ENCODE measurements at places on chromosomes 4 and X.

DNA sequence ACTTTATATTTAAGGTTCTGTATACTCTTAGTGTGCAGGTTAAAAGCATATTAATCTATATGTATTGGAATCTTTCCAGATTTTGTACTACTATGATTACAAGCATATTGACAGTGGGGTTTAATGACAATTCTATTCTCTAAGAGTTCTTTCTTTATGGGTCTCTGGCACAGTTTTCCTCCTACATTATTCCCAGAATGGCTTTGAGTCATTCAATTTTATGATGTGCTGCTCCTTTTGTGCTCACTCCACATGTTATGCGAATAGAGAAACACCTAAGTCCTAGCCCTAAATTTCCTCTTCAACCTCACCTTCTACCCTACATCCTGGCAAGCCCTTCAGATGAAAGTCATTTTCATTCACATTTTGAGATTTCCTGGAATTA lies 209.9 kb upstream of the DIAPH2 start:
- no peak for DNase-seq

- no peak for DNase-seq
Observed at GRCh38 chr4:113899271-113900070, 80.0 kb downstream of the ARSJ start.

GRCh38 chr4:166846939-166847338 lies 387.4 kb downstream of the SPOCK3 start:
- no peak for DNase-seq

GRCh38 chr4:122742933-122743829 lies 10.7 kb downstream of the BBS12 start:
- peak; percentile 22 for DNase-seq

DNA sequence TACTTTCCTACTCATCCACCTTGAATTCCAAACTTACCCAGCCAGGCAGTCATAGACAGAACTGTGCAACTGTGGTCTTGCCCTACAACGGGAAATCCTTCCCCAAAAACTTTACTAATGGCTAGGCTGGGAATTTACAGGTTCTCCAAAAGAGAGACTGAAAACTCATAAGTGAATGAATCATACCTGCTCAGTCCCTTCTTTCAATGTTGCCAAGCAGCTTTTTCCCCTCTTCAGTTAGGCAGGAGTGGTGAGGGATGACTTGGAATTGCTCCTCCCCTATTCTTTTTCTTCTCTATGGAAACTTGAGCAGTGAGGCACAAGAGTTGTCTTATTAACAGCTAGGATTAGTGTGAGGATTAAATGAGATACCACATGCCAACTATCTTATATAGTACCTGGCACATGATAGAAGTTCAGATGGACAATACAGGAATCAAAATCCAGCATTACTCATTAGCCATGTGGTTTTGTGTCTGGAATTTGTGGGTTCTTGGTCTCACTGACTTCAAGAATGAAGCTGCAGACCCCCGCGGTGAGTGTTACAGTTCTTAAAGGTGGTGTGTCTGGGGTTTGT lies 105.9 kb downstream of the TEX13A start:
- peak; percentile 32 for DNase-seq

DNA sequence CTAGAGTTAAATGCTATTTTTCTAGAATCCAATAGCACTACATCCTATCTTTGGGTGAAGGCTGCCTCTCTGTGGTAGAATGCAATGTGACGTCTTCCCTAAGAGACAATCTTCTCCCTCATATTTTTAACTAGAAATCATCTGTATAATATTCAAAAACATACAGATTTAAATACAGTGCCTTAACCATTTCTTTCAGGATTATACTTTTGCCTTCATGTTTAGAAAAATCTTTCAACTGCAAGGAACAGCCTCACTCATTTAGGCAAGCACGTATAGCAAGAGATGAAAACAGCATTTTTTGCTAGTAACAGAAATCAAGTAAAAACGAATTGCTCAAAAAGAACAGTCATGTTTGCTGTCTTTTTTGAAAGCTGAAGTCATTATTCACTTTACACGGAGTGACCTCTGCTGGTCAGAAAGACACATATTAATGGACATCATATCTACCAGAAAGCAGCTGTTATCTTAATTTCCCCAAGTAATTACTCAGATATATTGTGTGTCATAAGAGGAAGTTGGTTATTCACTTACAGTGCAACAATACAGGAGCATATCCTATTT lies 422.3 kb downstream of the STPG2 start:
- DNase-seq = peak; percentile 18

GRCh38 chr4:182143822-182144625 lies 99.2 kb upstream of the TENM3 start:
- DNase-seq = peak; percentile 90

DNA sequence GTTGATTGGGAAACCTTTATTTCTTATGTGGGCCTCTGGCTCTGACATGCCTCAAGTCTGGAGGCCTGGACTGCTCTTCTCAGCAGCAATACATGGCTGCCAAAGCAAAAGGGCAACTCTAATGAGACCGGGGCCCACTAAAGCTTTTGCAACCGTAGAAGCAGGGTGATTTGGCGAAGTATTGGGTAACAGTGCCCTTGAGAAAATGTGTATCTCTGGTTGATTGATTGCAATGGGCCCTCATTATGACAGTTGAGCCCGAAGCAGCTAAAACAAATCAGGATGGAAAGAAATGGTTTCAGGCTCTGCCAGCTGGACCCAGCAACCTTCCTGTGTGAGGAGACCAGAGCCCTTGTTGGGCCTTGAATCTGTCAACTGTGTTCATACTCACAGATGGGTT lies 73.4 kb downstream of the CLCN4 start:
- no peak for DNase-seq

DNA sequence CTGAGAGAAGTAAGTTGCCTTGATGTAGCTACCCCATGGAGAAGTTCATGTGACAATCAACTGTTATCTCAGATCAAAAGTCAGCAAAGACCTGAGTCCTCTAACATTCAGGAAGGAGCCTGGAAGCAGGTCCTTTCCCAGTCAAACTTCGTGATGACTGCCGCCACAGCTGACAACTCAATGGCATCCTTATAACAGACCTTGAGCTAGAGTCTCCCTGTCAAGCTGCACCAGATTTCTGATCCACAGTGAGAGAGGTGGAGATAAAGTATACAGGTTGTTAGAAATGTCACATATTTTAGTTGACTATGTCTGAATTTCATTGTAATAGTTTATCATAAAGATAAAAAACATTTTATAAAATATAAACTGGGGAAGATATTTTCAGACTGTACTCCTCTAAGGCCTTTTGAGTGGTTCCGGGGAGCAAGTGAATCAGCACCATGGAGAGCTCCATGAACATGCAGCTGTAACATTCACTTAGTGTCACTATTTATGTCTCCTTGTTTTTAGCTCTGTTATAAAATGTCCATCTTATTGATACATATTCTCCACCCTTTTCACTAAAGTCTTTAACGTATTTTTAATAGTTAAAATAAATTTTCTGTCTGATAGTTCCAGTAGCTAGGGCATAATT lies 1653.5 kb upstream of the AGA start:
- peak; percentile 13 for DNase-seq

GRCh38 chr4:8725845-8726244 lies 133.3 kb downstream of the CPZ start:
- no peak for DNase-seq

GRCh38 chr4:142248946-142249345 lies 597.2 kb downstream of the INPP4B start:
- DNase-seq = peak; percentile 75

GRCh38 chrX:132488180-132488705 lies 595 bp downstream of the MBNL3 start:
- no peak for DNase-seq

DNA sequence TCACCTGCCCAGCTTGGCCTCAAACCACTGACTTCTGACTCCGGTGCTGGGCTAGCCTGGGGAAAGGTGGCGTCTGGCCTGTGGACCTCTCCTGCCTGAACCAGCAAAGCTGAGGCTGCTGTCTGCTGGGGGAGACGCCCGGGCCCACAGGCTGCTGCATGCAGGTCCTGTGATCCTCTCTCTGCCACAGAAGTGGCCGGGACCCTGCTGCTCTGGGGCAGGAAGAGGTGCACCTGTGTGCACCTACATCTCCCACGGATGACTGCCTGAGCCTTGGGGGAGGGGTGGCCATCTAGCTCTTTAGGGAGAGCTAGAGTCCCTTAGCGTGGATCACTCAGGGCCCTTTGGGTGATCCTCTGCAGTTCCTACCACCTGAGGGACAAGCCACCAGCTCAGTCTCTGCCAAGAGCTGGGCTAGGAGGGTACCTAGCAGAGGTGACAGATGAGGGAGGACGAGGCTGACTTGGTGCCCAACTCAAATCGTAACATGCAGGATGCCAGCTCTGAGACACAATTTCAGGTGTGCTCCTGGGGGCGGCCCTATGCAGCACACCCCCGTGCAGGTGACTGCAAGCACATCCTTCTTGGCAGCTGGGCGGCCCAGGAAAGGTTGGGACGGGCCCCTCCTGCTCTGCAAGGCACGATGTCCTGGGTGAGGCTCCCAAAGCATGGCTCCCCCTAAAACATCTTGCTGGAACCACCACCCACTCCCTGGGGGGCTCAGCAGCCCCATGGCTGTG lies 22.5 kb downstream of the LETM1 start:
- no peak for DNase-seq

GRCh38 chr4:140955641-140956040 lies 177.6 kb downstream of the RNF150 start:
- DNase-seq = no peak

- DNase-seq = peak; percentile 9
Observed at GRCh38 chr4:143241892-143242291, 57.2 kb downstream of the USP38 start.

DNA sequence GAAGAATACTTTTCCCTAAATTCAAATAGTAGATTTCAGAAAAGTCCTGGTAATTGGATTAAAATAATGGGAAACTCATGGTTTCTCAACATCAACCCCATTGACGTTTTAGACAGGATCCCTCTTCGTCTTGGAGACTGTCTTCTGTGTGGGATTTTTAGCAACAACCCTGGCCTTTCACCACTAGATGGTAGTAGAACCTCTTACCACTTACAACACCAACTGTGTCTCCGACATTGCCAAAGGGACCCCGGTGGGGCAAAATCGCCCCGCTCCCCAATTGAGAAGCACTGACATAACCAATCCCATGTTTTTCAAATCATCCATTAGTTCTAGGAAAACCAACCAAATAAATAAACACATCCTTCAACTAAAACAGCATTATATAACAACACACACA lies 16.9 kb upstream of the ANOS1 start:
- peak; percentile 24 for DNase-seq

GRCh38 chr4:158376106-158376840 lies 145.4 kb upstream of the RXFP1 start:
- DNase-seq = no peak

- no peak for DNase-seq
Observed at GRCh38 chrX:83916525-83916924, 55.6 kb downstream of the CYLC1 start.

DNA sequence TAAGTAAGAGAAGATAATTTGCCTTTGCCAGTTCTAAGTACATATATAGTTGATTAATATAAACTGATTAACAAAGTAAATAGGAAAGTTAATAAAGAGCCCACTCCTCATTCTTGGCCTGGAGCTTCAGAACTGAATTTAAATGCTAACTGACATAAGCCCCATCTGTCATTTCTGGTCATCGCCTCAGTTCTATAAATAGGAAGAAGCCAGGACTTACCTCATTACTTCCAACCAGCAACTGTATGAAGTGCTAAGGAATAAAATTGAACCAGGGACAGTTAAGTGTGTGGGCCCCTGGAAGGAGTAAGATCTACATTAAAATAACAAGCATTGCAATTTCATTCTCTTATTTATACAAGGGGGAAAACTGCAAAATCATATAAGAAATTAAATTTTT lies 52.0 kb upstream of the PDLIM5 start:
- DNase-seq = no peak

GRCh38 chr4:88802585-88803286 lies 105.1 kb upstream of the NAP1L5 start:
- no peak for DNase-seq

- no peak for DNase-seq
Observed at GRCh38 chr4:150862829-150863228, 152.3 kb downstream of the LRBA start.

GRCh38 chrX:78476701-78477100 lies 149.3 kb upstream of the CYSLTR1 start:
- DNase-seq = no peak

DNA sequence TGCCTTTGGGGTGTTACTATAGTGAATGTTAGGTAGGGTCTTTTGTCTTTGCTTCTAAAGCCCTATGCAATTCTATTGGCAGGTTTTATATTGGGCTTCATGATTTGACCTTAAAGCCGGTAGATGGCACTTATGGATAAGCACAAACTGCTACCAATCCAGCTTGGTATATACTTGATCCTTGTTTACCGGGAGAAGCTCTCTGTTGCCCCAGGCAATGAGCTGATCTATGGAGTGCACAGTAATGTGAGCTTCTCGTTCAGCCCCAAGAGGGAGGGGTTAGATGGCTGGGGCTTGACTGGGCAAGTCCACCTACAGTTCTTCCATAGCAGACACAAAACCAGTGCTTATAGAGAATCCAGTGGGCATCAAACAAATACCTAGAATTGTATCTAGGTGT lies 287.2 kb upstream of the CT83 start:
- no peak for DNase-seq

DNA sequence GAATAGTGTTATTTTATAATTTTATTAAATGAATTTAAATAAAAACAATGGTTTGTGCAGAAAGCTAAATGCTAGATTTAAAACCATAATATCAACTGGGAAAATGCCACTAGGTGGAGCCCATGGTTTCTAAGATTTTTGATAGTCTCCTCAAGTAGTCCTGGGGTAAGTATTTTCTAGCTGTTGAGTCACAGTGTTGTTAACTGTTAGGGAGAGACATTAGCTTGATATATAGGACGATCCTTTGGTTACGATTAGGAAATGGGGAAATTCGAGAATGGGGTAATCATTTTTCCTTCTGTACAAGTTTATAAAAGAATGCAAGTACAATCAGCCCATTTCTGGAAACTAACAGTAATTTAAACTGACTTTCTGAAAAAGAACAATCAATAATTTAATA lies 378.4 kb downstream of the ANKRD50 start:
- DNase-seq = peak; percentile 91

DNA sequence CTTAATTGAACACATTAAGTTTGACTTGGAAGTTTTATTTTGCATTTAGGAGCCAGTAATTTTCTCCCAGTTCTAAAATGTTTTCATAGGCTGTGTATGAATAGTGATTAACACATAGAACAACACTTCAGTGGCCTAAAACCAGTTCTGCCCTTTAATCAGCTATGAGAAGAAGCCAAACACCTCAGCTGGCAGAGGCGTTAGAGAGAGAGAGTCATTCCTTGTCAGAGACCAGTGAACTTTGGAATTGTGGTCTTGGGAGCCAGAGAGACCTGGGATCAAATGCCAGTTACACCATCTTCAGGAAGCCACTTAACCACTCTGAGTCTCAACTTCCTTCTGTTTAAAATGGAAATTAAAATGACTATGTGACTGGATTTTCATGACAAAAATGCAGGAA lies 39.3 kb upstream of the PRPS2 start:
- no peak for DNase-seq

DNA sequence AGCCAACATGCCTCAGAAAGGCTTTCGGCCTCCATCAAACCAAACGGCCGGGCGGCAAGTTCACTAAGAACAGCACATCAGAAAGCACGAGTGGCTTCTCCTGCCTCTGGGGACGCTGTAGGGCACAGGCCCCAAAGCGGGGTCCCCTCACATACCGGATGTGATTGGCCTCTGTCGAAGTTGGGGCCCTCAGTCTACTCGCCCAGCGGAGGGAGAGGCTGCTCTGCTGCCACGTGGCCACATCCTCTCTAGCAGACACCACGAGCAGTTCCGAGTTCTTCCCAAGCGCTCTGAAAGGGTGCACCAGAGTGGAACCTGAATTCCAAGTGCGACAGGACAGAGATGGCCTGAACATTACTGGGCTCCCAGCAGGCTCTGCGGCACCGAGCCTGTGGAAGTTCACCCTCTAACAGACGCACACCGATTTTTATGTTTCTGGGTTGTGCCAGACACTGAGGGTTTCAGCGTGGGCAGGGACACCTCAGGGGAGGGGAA lies 21.1 kb downstream of the NOP14 start:
- DNase-seq = no peak
